NCI-H2029 treated with DMSO at 0.1 percent for 48 hours (cell line): ENCODE measurements at places on chromosomes 2 and 18.

GRCh38 chr2:107738266-107738665 lies 88.4 kb upstream of the RGPD4 start:
- no peak for DNase-seq

DNA sequence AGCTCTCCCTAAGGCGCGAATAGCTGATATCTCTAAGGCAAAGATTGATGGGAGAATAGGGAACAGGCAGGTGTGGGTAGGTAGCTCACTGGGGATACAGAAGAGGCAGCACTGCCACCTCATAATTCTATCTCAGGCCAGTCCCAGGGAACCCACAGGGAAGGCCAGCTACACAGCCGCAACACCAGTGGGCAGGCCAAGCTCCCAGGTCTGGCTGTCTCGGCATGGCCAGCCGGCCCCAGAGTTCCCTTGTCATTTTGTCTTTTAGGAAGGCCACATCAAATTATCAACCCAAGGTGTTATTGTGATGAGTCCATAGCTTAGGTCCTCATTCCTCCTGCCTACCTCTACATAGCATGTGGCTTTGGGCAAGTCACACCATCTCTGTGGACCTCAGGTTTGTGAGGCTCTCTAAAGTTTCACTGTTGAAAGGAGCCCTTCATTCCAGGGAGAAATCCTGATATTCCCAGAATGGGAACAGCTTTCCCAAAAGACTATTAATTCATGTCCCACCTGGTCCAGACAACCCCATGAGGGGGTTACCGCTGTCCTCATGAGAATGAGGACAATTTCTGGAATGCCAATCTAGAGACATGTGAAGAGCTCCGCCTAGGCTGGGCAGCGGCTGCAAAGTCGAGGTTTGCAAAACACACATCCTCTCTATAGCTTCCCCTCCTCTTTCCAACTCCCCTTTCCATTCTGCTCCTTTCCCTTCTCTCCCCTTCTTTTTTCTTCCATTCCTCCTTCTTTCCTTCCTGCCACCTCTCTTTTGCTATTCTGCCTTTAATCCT lies 287.1 kb upstream of the ID2 start:
- DNase-seq = no peak

DNA sequence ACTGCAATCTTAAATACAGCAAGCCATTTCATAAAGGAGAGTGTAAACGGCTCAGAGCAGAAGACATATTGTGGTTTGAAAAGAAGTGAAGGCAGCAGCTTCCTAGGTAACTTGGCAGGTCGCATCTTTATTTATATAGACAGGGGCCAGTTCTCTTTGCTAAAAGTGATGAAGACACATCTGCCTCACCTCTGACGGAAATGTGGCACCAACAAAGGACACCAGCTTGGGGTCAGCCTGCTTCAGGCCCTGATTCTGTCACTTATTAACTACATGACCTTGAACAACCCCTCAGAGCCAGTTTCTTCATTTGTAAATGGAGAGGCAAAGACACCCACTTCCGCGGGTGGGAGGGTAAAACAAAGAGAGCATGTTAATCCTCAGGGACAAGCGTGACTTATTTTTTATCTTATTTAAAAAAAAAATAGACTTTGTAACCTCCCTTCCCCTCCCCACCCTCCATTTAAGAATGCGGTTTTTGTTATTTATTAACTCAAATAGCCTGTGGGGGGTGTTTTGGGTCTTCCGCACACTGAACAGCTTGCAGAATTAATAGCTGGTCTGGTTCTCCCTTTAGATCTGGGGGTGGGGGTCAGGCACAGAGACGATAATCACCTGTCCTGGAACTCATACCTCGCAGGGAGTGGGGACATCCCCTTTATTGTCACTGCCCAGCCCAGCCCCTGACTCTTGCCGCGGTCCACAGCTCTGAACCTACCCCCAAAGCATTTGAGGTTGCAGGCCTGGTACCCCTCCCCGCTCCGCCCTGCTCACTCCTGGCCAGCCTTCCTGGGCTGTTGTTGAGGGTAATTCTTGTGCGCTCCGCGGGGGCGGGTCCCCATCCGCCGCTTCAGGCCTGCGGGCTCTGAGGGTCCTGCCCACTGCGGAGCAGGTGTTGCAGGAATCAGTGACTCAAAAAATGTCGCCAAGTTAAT lies 64.2 kb upstream of the TMEM17 start:
- no peak for DNase-seq

- no peak for DNase-seq
These were observed 190.4 kb downstream of the PMAIP1 start for GRCh38 chr18:60090170-60090569.

DNA sequence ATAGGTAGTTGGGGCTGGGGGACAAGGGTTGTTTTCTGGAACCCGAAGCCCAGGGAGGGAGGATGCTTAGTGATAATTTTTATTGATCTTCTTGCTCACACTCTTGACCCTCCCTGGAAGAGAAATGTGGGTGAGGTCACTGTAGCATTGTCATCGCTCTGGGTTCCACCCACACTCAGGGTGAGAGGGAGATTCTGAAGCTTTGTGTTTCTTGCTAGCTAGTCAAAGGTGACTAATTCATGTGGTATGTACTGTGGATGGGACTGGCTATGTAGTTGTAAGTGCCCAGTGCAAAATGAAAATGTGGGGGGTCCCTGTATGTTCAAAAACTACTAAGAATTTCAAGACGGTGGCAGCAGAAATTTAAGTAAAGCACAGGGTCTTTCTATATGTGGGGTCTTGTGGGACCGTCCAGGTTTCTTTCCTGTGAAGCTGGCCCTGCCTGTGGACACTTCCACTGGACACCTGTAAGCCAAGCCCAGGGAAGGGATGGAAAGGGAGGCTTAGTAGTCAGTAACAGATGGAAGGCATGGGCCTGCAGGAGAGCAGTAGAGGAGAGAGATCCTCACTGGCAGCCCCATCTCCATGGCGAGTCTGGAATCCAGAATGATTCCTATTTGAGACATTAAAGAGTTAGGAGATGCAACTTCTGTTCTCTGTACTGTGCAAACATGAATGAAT lies 35.0 kb downstream of the TSN start:
- DNase-seq = no peak

DNA sequence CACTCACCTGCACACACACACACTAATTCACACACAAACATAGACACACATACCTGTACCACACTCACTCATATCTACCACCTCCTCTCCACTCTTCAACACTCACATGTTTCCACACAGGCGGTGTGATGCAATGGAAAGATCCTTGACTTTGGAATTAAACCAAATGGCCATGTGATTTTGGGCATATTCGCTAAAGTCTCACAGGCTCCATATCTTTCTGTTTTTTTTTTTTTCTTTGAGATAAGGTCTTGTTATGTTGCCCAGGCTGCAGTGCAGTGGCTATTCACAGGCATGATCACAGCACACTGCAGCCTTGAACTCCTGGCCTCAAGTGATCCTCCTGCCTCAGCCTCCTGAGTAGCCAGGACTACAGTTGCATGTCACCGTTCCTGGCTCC lies 91.1 kb upstream of the MEX3C start:
- no peak for DNase-seq
